ENCODE measurements at places on chromosomes 12 and 14.

DNA sequence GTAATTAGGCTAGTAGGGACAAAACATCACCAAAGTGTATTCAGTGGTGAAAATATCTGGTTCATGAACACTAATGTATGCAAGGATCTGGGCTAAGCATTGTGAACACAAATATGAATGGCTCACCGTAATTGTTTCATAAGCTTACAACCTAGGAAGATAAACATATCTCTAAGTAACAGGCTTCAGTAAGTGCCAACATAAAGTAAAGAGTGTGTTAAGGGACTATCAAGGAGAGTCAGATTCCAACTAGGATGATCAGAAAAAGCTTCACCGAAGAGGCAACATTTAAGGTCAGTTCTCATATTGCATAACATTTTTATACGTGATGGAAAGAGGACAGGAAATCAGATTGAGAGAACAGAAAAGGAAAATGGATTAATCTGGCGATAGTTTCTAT, 29.4 kb downstream of the ABCC9 start:
- no peak for DNase-seq

GRCh38 chr12:47249719-47250357, 170.1 kb upstream of the AMIGO2 start:
- DNase-seq = no peak

GRCh38 chr12:108514468-108514972, 557 bp upstream of the FICD start:
- DNase-seq = no peak

DNA sequence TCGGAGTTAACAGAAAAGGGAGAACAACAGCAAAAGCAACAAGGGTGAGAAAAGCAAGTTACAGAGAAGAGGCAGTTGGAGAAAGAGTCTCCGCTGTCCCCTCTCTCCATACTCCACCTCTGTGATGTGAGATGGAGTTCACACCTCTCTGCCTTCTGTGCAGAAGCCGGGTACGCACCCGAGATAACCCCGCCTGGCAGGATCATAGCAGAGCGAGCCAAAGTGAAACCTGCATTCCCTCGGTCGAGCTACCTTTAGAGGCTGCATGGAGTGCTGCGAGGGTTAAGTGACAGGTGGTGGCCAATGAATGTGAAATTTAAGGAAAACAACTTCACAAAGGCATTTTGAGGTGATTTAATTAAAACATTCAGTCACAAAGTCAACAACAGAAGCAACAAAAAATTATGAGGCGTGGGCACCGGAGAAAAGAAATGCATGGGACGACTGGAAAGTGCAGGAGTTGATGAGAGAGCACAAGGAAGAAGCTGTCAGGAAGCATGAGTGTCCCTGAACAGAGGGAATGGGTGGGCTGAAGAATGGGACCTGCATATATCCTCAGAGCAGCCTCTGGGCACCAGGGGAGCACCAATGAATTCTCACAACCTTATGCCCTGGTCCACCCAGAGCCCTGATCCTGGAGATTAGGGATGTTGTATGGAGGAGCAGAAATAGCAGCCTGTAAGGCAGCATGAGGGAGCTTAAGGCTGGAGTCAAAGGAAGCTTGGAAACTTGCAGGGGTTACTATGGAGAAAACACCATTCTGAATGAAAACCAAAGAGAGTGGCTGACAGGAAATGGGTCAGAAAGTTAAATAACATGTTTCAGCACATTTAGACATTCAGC, 208.3 kb downstream of the EMP1 start:
- DNase-seq = no peak

DNA sequence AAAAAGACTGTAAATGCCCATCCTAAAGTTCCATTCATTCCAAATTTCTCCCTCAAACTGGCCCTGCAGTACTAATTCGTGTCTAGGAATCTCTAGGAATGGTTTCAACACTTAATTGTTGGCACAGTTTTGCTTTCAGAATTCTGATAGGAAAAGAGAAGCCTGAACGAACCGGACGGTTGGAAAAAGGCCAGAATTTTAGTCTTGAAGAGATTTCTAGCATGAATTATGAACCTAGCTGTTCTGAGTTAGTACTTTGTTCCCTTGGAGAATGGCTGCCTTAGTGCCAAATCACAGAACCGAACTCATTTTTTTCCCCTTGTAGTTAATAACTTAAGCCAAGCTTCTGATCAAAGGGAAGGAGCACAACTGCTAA, 262.6 kb downstream of the ADAMTS20 start:
- no peak for DNase-seq

DNA sequence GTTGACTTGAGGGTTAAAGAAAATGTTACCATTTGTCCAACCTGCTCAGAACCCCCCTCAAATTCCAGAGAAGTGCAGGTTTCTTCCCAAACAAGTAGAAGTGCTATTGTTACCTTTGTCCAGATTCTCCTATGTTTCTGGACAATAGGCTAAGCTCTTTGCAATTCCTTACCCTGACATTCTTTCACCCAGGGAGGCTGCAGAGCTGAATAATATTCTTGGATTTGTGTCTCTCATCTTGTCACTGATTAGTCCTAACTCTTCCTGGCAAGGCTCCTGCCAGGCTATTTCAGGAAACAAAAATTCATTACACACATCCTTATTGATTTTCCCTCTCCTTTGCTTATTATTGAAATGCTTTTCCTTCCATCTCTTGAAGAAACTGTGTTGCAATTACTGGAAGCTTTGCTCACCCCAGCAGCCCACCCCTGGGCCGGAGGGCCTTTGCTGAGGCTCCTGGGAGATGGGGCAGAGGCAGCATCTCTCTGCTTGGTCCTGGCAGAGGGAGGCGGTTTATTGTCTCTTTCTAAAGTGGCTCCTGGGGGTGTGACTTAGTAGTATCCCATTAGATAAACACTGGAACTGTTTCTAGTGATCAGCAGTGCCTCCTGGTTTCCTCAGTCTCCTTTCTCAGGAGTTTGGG, 207.5 kb upstream of the PELI2 start:
- no peak for DNase-seq

DNA sequence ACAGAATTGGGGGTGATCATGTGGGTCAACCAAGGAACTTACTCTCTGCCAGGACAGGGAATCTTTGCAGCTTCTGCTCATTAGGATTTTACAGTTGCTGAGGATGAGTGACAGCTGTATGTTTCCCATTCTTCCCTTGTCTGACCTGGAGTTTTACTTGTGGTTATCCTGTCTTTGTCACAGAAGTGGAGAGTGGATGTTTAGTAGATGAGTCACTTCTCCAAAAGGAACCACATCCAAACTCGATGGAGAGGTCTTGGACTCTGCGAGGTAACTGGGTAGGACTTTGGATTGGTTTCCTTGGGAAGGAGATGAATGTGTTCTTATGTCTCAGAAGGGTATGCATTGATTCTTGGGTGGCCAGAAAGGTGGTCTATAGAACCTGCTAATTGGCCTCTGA, 53.8 kb upstream of the USP44 start:
- DNase-seq = no peak

Data from activated naive CD8-positive, alpha-beta T cell treated with anti-CD3 and anti-CD28 coated beads, Interleukin-2, amount 50 U/mL, for 16 hours (primary cell).